CD4-positive, alpha-beta T cell (primary cell): ENCODE measurements at places on chromosomes 4 and X.

GRCh38 chrX:19578956-19579355 lies 63.6 kb upstream of the MAP3K15 start:
- DNase-seq: no peak

DNA sequence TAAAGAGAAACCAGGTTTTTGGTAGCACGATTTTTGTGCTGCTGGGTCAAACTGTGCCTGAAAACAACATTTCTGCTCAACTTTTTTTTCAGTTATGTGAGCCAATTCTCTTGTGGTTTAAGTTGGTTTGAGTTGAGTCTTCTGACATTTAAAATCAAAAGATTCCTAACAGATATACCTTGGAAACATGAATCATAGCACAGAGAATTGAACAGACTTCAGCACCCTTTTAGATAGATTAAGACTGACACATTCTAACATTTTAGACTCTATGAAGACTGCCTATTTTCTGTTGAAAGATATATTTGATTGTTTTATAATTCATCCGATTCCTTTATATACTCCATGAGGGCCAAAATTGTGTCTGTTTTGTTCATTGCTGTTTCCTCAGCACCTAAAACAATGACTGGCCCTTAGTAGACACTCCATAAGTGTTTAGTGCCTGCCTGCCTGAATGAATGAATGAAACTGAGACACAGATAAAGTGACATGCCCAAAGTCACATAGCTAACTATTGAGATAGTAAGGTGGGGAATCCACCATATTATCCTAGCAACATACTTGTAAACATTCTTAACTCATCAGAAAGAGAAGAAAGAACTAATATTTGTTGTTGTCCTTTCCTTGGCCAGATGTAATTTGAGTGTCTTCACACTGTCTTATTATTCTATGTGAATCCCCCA lies 624.0 kb downstream of the MID1IP1 start:
- no peak for DNase-seq

DNA sequence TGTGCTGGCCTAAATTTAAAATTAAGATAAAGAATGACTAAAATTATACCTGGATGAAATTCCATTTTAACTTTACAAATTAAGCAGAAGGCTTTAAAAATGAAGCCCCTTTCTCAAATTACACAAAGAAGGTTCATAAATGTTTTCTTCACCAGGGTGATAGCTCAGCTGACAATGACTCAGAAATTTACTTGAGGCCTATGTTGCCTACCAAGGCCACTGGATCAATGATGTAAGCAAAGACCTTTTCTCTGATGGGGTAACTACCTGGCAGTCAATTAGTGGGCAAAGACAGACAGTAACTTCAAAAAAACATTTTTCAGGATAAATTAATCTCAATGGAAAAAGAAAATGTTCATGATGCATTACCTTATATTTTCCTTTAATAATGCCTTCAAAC lies 23.9 kb upstream of the GPR34 start:
- no peak for DNase-seq

DNA sequence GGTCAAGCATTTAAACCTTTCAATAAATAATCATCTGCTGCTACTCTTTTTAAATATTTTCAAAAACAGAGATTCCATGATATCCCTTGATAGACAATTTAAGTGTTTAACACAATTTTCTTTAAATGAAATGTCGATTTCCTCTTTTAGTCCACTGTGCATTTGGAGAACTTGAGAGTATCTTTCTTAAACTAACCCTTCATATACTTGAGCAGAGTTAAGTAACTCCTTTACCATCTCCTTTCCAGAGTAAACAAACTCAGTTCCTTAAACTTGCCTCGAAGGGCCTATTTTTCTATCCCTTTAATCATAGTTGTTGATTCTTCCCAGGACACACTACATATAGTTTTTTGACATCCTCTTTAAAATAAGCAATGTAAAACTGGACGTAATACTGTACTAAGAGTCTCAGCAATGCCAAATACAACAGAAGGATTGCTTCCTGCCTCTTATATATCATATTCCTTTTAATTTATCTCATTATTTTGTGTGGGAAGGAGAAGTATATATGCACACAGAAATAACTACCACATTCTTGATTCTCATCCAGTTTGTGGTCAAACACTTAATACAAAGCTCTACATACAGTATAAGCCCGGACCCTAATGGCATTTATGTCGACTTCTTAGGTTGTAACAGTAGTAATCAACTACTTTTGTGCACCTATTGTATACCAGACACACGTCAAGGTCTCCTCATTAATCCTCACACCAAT lies 22.8 kb downstream of the RAB28 start:
- no peak for DNase-seq

- no peak for DNase-seq
Observed at GRCh38 chr4:26741491-26741871, 119.2 kb upstream of the STIM2 start.

- no peak for DNase-seq
Observed at GRCh38 chrX:38036466-38036865, 30.1 kb downstream of the SYTL5 start.

DNA sequence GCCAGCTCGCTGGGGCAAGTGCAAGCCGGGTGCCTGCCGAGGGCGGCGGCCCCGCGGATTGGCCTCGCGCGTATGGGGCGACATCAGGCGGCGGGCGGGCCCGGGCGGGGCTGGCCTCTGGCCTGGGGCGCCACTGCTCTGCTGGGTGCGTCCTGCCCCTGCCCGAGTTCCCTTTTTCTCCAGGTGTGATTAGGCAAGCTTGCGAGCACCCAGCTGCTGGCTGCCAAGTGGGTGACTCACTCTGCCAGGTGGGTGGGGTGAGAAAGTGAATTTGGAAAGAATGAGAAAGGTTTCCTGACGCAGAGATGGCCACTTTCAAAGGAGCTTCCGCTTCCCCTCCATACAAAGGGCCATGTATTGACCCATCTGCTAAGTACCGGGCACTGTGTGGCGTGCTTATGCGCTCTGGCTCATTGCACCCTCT lies 32.5 kb downstream of the FGFBP1 start:
- no peak for DNase-seq

DNA sequence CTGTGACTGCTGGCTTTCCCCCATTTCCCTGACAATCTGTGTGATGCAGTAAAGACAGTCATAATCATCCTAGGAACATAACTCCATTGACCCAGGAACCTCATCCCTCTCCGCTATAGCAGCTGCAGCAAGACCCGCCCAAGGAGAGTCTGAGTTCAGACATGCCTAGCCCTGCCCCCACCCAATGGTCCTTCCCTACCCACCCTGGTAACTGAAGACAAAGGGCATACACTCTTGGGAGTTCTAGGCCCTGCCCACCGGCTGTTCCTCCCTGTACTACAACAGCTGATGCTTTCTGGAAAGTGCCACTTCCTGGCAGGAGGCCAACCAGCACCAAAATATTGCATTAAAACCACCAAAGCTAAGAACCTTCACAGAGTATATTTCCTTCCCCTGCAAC lies 1035.6 kb downstream of the C4orf33 start:
- DNase-seq: no peak

GRCh38 chr4:61445374-61446063 lies 245.4 kb downstream of the ADGRL3 start:
- no peak for DNase-seq

GRCh38 chr4:164221631-164222030 lies 532.3 kb upstream of the SMIM31 start:
- DNase-seq: no peak

DNA sequence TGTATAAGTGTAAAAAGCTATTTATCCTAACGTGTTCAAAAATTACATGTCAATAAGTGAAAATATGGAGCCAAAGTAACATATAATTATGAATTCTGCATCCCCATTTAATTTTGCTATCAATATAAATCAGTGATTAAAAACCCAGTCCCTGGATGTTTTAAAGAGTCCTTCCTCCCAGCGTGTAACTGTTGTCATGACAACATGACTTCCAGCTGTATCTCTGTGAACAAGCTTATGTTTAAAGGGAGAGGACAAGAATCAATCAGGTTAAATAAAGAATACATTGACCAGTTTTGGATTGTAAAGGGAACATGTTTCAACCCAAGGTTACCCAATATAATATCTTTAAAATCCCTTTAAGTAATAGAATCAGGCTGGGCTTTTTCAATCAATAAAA lies 219.7 kb downstream of the NSUN7 start:
- DNase-seq: no peak

- no peak for DNase-seq
Observed at GRCh38 chr4:108371282-108371681, 202.6 kb upstream of the LEF1 start.

GRCh38 chr4:69323284-69323683 lies 43.0 kb downstream of the UGT2B28 start:
- no peak for DNase-seq

DNA sequence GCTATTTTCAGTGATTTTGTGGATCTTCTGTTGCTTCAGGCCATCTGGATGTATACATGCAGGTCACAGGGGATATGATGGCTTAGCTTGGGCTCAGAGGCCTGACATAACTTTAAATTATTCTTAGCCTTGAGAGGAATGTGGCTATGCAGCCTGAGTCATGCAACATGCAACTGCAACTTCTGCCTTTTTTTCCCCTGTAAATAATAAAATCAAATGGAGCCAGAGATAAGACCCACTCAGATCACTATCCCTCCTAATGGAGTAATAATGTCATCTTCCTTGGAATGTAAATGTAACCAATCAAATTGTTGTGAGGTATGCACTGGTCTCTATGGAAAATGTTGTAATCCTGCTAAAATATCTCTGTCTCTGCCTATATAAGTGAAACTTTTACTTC lies 54.9 kb downstream of the MAGEB17 start:
- DNase-seq: no peak

DNA sequence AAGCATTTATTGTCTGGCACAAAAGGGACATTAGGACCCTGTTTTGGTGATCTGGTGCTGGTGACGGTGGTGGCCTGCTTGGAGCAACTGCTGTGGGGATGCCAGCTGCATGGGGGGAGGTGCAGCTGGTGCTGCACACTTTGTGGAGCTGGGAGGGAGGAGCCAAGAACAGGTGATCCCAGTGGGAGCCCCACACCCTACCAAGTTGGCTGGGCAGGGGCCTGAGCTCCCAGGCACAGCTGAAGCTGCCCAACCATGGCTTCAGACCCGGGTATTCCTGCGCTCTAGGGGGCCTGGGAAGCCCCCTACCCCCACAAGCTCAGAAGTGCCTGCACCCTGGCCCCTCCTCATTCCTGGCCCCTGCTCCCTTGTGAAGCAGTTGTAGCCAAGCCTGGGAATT lies 1512.5 kb downstream of the TECRL start:
- no peak for DNase-seq

GRCh38 chrX:47632666-47633065 lies 2.9 kb upstream of the CFP start:
- DNase-seq: no peak

GRCh38 chr4:6953751-6954380 lies 44.2 kb downstream of the TBC1D14 start:
- DNase-seq: no peak

- DNase-seq: no peak
Observed at GRCh38 chr4:153520801-153521329, 54.7 kb downstream of the TMEM131L start.

GRCh38 chr4:8410066-8410625 lies 30.4 kb downstream of the ACOX3 start:
- DNase-seq: no peak

GRCh38 chrX:22739276-22739675 lies 260.5 kb upstream of the DDX53 start:
- DNase-seq: no peak

DNA sequence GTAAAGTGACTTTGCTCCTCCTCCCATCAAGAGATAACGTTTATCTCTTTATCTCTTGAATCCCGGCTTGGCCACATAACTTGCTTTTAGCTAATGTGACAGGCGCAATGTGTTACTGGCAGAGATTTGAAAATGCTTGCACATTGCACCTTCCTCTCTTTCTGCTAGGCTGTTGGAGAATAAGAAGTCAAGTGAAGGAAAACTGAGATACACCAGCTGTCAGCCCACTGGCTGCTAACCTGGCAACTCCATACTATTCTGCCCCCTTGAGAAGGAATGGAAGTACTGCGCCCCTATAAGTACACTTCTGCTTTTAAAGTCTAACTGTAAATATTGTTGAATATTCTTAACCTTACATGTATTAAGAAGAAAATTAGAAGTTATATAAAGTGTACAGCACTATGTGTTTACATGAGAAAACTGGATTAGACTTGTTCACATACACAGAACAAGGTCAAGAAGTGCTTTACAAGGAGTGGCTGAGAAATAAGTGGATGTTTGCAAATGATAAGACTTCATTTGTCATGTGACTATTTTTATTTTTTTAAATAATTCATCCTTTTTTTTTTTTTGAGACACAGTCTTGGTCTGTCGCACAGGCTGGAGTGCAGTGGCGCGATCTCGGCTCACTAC lies 424.5 kb upstream of the CTSO start:
- DNase-seq: no peak

DNA sequence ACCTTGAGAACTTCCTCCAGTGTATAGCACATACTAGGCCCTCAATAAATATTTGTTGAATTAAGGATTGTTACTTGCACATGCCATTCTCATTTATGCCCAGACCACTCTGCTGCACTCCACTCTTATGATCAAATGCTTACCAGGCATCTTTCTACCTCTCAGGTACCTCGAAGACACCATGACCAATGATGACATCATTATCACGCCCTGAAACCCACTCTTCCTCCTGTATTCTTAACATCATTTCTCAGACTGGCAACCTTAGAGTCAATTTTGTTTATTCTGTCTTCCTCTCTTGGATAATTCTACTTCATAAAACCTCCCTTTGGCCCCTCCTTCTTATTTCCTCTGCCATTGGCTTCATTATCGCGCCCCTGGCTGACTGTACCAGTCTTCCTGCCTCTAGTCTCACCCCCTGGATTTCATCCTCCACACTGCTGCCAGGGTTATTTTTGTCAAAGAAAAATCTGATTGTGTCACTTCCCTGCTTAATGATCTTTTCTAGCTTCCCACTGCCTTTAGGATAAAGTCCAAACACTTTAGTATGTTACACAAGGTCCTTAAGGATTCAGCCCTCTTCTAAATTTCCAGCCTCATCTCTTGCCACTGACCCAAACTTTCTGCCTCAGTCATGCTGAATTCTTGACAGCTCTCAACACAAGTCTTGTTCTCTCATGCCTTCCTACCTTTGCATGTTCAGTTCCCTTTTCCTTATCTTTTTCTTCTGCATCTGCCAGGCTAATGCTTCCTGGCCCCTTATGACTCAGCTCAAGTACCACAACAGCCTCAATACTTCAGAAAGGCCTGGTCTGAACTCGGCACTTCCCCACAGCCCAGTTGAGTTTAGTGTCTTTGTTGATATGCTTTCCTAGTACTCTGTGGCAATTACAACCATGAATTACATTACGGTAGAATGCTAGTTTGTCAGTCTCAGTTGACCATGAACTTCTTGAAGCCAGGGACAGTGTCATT lies 45.8 kb downstream of the HDAC8 start:
- no peak for DNase-seq

DNA sequence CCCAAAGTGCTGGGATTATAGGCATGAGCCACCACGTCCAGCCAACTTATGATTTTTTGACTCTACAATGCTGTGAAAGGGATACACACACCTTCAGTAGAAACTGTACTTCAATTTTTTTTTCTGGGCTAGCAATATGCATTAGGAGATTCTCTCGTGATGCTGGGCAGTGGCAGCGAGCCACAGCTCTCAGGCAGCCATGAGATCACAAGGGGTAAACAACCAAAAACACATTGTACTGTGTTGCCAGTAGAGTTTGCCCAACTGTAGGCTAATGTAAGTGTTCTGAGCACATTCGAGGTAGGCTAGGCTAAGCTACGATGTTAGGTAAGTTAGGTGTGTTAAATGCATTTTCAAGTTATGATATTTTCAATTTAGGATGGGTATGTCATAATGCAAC lies 25.7 kb downstream of the RAB33A start:
- no peak for DNase-seq

- peak; percentile 37 for DNase-seq
Observed at GRCh38 chrX:75522565-75523431, at the start of gene ZDHHC15. Gene ZDHHC15 (minus strand): TSS chrX:75523037. CDS start chrX:75523024, 13 bp downstream.

GRCh38 chrX:134738986-134739740 lies 80.9 kb upstream of the PLAC1 start:
- DNase-seq: no peak
